ENCODE measurements at places on chromosomes 2 and 18.

GRCh38 chr2:9594366-9595054 is 36.3 kb downstream of the YWHAQ start:
- DNase-seq, result no peak

DNA sequence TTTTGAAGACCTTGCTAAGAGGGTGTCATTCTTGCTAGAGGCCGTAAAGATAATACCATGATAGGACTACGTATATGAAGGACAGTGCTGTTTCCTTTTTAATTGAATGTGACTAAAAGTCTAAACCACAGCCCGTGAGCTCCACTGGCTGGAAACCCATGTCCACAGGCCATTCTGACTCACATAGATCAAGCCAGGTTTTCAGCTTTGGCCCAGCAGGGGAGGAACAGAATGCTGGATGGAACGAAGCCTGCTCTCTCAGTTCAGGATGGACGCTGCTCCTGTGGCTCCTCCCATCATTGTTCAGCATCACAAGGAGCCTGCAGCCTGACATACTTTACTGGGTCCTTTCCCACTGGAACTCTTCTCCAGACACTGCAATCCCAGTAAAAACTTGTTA is 47.6 kb downstream of the ALPK2 start:
- DNase-seq, result no peak

DNA sequence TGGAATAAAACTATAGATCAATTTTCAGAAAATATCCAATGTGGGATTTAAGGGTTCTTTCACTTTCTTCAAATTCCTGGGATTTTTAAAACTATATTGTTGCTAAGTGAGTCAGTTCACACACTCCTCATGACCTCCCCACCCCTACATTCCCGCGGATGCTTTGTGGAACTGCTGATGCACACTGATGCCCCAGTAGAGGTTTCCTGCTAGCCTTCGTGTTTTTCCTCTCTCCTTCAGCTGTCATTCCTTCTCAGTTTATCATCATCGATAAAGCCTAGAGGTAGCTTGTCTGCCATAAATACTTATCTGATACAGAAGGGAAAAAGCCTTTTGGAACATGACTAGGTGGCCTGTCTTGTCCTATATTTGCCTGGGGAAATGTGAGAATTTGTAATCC is 67.4 kb upstream of the GALNT5 start:
- DNase-seq, result no peak

DNA sequence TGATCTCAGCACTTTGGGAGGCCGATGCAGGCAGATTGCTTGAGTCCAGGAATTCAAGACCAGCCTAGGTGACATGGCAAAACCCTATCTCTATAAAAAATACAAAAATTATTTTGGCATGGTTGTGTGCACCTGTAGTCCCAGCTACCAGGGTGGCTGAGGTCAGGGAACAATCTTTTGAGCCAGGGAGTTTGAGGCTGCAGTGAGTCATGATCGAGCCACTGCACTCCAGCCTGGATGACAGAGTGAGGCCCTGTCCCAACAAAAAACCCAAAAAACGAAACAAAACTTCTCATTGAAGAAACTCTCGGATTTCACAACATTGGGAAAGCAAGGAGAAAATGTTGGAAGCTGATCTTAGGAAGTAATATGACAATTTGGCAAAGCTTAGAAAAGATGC is 317.3 kb upstream of the MGAT5 start:
- DNase-seq, result no peak

- no peak for DNase-seq
These were observed 9.0 kb downstream of the SERTAD2 start for GRCh38 chr2:64644458-64645382.

- DNase-seq, result no peak
These were observed 70.4 kb upstream of the HDAC4 start for GRCh38 chr2:239471011-239471792.

DNA sequence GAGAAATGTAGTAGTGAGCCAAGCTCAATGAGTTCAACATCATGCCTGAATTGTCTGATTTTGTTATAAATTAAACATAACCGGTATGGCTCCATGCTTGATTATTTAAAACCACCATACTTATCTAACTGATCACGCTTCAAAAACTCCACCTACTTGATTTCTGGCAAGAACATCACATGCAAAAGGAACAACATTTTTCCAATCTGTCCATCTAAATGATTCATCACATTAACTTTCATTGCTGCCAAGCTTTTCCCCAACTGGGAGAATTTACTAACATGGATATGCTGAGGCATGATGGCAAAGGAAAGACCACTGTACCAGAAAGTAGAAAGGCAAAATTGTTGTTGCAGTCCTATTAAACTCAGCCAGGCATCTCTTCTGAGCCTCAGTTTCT is 286.8 kb downstream of the TRIB2 start:
- no peak for DNase-seq

DNA sequence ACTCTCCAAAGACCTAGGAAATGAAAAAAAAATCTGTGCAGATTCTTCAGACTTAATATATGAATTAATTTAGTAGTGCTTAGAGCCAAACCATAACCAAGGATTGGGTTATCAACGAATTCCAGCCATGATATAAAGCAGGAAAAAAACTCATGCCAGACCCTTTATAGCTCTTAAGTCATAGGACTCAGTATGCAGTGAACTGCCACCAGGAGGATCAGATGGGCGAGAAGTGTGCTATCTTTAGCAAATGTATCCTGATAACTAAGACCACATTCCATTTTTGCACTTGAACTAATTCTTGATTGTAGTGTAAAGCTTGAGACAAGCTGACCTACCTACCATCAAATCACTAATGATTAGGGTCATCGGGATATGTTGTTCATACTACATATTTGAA is 178.1 kb downstream of the IKZF2 start:
- DNase-seq, result no peak

- DNase-seq, result no peak
These were observed 37.8 kb downstream of the KCTD18 start for GRCh38 chr2:200471928-200472645.

GRCh38 chr2:172329774-172330671 is 97.4 kb upstream of the ITGA6 start:
- DNase-seq, result no peak

- DNase-seq, result no peak
These were observed 398.9 kb downstream of the RND3 start for GRCh38 chr2:150088538-150088937.

DNA sequence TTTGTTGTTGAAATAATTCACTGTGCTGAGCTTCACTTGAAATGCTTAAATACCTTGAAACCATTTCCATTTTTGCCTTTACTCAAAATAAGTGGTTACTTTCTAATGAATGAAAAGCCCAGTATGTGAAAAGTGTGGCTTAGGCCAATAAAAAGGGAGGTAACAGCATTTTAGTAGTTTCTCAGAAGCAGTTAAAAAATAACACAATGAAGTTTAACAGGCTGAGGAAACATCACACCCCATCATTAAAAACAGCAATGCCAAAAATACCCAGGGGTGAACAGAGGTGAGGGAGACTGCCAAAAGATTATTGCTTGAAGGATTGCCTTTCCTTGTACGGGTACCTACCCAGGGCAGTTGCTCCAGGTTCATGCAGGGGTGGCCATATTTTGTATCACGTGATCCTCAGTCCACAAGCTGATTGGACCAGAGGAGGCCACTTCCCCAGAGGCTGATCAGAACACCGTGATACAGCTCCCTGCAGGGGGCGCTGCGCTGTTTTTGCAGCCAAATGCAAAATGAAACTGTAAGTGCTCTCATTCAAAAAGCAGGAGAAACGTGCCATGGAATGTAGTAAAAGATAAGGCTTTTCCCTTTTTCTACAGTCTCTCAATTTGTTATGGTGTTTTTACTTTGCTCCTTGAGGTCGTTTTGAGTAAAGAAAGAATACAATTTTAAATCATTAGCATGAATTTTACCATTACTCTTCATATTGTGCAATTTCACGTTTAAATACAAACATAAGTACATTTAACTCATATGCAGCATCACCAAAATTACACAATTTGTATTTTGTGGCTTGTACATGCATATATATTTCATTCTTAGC is 70.2 kb upstream of the SH3BP4 start:
- no peak for DNase-seq

- DNase-seq, result no peak
These were observed 35.7 kb downstream of the LYPD6 start for GRCh38 chr2:149365931-149366583.

- no peak for DNase-seq
These were observed 2.9 kb downstream of the ALPI start for GRCh38 chr2:232458661-232459418.

- no peak for DNase-seq
These were observed 46.9 kb upstream of the GREB1L start for GRCh38 chr18:21194871-21195771.

DNA sequence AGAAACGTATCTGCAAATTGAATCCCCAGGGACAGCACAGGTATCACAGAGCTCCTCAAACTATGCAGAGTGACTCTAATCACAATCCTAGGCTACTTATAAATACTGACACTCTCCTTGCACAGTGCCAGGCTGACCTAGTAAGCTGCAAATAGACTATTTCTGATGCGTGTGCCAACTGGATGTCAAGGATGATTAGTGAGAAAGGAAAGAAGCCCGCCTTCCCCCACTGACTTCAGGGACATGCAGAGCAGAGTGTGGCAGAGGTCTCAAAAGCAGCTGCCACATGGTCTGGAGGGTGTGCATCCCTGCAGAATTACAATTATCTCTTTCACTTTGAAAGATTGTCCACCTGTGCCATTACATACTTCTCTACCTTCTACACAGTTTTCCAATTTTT is 235.6 kb downstream of the CPS1 start:
- no peak for DNase-seq

DNA sequence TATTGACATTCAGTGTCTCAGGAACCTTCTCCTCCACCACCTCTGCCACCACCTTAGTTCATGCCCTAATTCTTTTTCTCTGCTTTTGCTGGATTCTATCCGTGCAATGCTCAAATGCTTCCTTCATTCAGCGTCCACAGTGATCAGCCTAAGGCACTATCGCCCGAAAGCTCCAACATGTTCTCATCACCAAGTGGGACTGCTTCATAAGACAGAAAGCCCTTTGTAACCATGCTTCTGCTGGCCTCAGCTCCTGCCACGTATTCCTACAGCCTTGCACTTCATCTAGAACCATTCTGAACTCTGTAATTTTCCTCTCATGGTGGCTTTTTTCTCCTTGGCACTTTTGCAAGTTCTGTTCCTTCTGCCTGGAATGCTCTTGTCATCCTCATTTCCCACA is 222.9 kb downstream of the HNMT start:
- no peak for DNase-seq

DNA sequence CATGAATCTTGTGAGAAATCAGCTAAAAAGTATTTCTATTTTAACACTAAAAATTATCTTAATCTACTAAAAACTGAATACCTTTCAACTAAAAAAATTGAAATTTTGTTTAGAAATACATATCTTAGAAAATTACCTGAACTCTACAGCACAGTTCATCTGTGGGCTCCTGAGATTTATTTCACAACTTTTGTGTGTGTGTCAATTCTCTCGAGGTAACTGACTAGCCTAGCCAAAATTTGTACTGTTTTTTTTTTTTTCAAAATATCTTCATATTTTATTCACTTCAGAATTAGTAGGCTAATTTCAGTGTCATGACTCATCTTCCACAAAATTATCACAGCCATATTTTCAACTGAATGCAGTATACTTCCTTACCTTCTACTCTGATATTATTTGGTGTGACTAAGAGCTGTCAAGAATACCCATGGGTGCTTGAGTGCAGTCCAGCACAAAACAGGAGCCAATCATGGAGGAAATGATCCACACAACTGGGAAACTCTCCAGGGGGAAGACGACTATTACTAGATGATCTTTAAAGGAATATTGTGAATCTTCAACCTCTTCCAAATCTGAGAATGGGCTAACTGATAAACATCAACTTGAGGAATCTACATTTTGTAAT is 174.6 kb downstream of the ZNF385B start:
- DNase-seq, result no peak

- DNase-seq, result no peak
These were observed 2.2 kb downstream of the MMADHC start for GRCh38 chr2:149585166-149585885.

GRCh38 chr18:63606526-63606925 is 19.4 kb downstream of the SERPINB13 start:
- no peak for DNase-seq

DNA sequence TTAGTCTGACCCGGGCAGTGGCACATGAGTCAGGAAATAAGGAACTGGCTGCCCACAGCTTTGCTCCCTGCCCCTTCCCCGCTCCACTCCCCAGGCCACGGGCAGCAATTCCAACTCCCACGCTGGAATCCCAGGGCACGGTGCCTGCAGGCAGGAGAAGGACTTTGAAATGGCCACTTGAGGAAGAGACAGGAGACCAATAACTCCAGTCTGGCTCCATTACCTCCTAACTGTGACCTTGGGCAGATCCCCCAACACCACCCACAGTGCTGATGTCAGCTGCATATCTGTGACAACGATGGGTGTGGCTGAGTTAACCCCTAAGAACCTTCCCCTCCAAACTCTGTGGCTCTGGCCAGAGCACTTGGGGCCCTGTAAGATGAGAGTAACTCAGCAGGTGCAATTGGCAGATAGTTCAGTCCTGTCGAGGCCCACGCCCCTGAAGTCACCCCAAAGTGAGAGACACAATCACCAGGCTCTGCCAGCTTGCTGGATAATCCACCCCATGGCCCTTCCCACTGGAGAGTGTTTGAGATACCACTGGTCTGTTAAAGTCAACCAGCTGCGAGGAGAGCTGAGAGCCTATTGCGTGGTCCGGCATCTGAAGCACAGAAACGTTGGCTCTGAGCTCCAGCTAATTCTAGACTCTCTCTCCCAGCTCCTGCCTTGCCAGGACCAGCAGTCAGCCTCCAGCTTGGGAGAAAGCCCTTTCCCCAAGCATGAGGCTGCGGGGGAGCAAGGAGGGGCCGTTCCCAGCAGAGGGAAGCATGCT is 175.2 kb downstream of the TNS1 start:
- DNase-seq, result no peak

GRCh38 chr2:102245266-102246151 is 58.7 kb downstream of the IL1RL2 start:
- no peak for DNase-seq

GRCh38 chr2:230636684-230637271 is 75.9 kb upstream of the CAB39 start:
- no peak for DNase-seq

Measured in stimulated activated CD8-positive, alpha-beta memory T cell treated with anti-CD3 and anti-CD28 coated beads, Interleukin-4, amount 100 ng/mL, for 4 hours (primary cell).